ENCODE measurements at places on chromosomes 16 and 17.
A peak's percentile ranks its signal among the peaks of the same experiment; 100 is the strongest.

GRCh38 chr17:76189741-76190140 is 48.7 kb upstream of the FOXJ1 start:
- peak; percentile 82 for DNase-seq

DNA sequence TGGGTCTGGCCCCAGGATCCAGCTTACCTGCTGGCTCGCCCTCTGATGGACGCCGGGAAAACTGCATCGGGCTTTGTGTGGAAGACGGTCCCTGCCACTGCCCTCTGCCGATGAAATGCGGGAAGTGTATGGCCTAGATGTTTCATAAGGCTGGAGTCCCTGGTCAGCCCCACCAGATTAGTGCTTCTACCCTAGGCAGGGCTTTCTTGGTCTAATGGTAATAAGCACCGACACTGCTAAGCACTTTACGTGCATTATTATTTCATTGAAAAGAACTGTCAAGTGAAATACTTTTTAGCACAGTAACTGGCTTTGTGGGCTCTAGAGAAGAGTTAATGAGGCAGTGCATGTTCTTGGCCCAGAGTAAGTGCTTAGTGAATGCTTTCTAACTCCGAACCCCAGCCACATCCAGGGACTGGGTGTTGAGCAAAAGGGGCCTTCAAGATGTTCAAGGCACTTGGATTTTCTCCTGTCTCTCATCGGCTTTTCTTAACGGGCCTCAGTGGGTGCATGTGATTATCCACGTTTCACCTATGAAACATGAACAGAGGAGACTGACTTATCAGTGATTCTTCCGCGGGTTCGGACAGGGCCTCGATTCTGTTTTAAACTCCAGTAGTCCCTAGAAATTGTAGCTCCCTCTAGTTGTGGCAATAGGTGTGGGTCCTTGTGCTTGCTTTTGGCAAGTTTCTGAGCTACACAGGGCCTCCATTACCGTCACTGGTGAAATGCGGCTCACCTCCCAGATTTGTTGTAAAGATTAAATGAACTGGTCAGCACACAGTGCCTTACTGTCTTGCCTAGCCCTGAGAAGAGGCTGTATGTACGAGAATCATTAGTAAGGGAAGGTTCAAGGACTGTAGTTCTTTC is 6.6 kb downstream of the TRAF4 start:
- peak; percentile 94 for DNase-seq

- DNase-seq: no peak
Observed at GRCh38 chr17:59769887-59770286, 62.4 kb downstream of the VMP1 start.

DNA sequence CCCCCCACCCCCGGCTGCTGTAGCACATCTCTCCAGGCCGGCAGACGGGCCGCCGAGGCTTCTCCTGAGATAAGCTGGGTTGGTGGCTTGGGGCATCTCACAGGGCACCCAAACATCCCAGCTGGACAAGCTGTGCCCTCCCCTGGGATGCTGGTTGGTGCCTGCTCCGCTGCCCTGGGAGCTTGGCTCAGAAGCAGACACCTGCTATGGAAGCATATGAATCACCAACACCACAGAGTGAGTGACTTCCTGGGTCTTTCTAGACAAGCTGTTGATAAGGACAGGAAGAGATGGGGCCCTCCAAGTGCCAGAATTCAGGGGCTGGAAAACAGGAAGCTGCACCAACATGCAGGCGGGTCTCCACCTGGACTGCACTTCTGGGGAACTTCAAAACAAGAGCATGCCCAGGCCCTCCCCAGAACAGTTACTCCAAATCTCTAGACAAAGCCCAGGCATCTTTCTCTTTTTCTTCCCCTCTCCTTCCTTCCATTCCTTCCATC is 13.7 kb downstream of the C16orf95 start:
- DNase-seq: no peak

GRCh38 chr16:3004781-3005284 is 7.9 kb upstream of the CLDN9 start:
- DNase-seq: peak; percentile 42

DNA sequence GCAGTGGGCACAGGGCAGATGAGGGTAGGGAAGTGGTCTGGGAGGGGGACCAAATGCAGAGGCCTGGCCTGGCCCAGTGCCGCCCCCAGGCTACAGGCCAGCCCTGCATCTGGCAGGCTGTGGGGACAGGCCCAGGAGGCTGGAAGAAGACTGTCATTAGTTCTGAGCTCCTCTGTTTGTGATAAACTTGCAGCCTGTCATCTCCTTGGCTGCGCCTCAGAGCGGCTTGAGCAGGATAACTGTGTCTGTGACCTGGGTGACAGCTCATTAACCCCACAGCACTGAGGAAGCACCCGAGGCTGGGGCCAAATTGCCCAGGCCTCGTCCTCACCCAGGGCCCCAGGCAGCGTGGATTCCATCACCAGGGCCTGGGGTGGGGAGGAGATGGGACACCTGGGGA is 23.9 kb downstream of the ABCC3 start:
- no peak for DNase-seq

GRCh38 chr16:89697616-89698331 is 3.7 kb downstream of the SPATA2L start:
- no peak for DNase-seq

GRCh38 chr16:73143576-73144422 is 95.9 kb upstream of the ZFHX3 start:
- no peak for DNase-seq

DNA sequence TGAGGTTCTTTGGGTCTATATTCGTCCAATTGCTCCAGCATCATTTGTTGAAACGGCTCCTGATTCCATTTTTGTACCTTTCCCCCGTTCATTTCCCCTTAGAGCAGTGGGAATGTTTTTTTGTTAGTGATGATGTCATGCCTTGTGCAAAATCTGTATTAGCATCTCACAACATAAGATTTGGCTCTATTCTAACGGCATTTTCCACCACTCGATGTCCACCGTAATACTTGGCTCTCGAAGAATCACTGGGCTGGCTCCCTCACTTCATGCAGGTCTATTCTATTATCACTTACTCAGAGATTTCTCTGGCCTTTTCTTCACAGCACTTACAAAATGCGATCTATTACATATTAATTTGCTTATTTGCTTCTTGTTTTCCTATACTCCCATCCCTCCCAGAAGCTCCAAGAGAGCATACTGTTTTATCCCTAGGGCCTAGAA is 571 bp upstream of the NME1 start:
- no peak for DNase-seq

GRCh38 chr17:50194140-50194933 is 7.1 kb downstream of the COL1A1 start:
- DNase-seq: no peak

DNA sequence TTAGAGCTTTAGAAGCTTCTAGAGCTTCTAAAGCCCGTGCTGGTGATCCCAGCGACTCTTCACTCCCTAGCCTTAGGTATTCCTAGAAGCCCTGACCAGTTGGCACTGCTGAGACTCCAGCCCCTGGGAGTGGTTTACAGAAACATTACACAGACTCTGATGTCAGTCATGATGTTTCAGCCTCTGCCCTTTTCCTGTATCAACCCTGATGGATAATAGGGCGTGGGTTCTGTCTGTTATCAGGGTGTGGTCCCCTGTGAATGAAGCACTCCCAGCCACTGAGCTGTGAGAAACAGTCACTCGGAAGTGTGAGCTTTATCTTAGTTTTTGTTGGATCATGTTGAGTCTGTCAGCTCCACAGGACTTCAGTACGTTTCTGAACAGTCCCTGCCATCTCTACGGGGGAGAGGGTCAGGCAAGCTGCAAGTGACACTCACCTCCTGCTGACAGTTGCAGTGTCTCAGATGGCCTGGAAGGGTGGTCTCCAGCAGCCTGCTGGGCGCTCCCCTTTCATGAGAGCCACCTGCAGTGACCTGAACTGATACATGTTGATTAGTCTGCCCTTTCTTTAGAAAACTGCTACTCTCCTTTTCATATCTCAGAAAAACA is 12.8 kb downstream of the GOSR2 start:
- no peak for DNase-seq

DNA sequence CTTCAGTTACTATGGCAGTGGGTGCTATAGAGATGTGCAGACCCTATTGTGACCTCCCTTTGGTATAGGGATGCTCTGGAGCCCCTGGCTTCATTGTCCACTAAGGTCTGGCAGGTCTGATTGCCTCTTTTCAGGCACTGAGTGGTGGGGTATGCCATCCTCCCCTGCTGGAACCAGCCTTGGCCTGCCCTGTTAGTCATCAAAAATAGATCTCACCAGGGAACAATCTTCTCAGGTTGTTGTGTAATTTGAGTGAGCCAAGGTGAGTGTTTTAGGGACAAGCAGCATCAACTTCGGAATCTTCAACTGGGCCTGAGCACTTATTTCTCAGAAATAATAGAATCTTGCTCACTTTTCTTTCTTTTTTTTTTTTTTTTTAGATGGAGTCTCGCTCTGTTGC is 19.6 kb downstream of the HMOX2 start:
- no peak for DNase-seq

- no peak for DNase-seq
Observed at GRCh38 chr16:85162478-85163277, 50.4 kb upstream of the CIBAR2 start.

- DNase-seq: peak; percentile 70
Observed at GRCh38 chr17:74055508-74056160, 147.8 kb upstream of the RPL38 start.
